ENCODE measurements at places on chromosomes 16 and 17. TPM values are rescaled to one million over a fixed set of nuclear protein-coding genes. Genes with fewer than 3 reads are reported as not detected.
A peak's percentile ranks its signal among the peaks of the same experiment; 100 is the strongest.

DNA sequence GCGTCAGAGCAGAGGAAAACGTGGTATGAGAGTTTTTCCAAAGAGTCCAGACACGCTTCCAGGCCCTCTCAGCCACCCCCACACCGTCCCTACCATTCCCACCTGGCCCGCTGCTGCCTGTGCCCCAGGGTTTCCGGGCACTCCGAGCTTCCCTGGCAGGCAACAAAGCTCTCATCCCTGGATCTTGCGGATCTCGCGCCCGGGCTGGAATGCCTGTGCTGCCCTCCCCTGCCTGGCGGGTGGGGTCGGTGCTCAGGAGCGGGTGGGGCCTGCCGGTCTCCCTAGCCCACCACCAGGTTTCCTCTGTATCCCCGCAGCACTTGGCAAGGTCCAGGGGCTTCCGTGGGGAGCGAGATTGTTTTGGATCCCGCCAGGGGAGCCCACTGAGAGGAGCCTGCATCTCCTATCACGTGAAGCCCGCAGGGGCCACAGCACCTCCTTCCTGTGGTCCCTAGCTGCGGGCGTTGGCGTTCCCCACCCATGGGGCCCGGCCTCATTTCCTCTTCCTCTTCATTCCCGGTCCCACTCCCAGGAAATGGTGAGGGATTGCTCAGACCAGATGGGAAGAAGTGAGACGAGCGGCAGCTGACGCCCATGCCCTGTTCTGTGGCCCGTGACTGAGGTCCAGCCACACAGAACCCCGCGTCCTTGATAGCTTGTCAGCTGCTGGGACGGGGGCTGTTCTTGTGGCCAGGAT is 11.0 kb downstream of the TBC1D24 start:
- no peak for DNase-seq

Gene TLCD3B
- 4.6 TPM for total RNA-seq

DNA sequence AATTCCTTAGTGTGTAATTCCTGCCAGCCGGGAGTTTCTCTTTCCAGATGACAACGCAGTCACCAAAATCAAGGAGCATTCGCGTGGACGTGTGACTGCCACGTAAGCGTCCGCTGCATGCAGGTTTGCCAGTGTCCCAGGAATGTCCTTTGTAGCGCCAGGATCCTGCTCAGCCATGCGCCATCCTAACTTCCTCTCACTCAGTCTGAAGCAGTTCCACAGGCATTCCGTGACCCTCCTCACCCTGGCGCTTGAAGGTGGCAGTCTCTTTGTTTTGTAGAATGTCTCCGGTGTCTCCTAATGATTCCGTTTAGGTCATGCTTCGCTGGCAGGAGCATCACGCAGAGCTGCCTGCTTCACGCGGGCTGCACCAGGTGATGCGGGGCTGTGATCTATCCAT is 88.6 kb downstream of the RPTOR start:
- no peak for DNase-seq

Gene HSD17B1
- total RNA-seq = 0.67 TPM

- DNase-seq = peak; percentile 59
Observed at GRCh38 chr17:4492721-4493561, 5.7 kb upstream of the SPNS2 start.

DNA sequence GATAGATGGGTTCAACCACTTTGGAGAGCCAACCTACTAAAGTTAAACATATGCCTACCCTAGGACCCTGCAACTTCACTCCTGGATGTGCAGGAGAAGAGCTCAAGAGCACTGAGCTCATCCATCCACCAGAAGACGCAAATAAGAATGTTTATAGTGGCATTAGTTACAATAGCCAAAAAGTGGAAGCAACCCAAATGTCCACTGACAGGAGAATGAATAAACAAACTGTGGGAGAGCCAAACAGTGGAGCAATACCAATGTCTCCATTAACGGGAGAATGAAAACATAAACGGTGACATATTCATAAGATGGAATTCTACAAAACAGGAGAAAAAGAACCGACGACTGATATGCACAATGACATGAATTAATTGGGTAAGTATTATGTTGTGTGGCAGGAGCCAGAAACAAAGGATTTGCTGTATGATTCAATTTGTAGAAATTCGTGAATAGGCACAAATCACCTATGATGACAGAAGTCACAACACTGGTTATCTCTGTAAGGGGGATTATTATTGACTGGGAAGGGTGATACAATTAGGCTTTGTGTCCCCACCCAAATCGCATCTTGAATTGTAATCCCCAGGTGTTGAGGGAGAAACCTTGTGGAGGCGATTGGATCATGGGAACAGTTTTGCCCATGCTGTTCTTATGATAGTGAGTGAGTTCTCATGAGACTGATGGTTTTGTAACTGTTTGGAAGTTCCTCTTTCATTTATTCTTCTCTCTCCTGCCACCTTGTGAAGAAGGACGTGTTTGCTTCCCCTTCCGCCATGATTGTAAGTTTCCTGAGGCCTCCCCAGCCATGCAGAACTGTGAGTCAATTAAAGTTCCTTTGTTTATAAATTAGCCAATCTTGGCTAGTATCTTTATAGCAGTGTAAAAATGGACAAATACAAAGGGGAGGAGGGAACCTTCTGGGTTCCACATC is 57.9 kb upstream of the PLCG2 start:
- no peak for DNase-seq

Measured in activated naive CD4-positive, alpha-beta T cell treated with anti-CD3 and anti-CD28 coated beads for 36 hours (primary cell).